ENCODE measurements at places on chromosomes 3 and 15.

- no peak for DNase-seq
These were observed 47.2 kb downstream of the OPA1 start for GRCh38 chr3:193640165-193640715.

GRCh38 chr15:69677403-69677802 lies 224.8 kb downstream of the RPLP1 start:
- no peak for DNase-seq

GRCh38 chr3:124203292-124203691 lies 211.4 kb upstream of the ROPN1 start:
- DNase-seq = no peak

- DNase-seq = no peak
These were observed 5.6 kb downstream of the MYO1E start for GRCh38 chr15:59367022-59367451.
